ENCODE measurements at places on chromosomes 6 and 20.

GRCh38 chr6:167015302-167015701 is 16.1 kb downstream of the CEP43 start:
- DNase-seq = no peak

- DNase-seq = peak; percentile 7
Measured at GRCh38 chr6:160534050-160534696, 129.9 kb downstream of the LPA start.

GRCh38 chr20:40844332-40844731 is 155.3 kb upstream of the MAFB start:
- no peak for DNase-seq

DNA sequence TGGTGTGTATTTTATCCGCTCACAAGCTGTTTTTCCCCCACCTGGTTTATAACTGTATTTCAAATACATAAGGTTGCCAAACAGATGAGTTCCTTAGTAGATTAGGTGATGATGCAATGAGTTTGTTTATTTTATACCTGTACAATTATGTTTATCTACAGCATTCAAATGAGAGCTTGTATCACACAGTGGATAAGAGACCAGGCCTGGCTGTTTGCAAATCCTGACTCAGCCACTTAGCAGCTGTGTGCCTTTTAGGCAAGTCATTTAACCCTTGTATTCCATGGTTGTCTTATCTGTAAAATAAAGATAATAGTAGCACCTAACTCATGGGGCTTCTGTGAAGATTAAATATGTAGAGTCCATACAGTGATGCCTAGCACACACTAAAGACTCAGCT is 143.7 kb downstream of the MOXD1 start:
- no peak for DNase-seq

DNA sequence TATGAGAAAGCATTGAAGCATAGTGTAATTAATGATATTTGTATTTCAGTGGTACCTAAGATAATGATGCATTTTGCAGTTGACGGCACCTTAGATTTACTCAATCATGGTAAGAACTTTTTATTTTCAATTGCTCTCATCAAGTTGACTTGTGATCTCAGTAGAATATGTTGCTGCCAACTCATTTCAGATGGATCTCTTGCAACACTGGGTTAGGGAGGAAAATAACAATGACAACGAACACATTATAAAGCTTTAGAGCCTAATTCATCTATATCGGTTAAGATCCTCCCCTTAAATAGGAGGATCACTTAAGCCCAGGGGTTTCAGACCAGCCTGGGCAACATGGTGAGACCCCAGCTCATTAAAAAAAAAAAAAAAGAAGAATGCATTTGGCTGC is 18.0 kb upstream of the TBC1D22B start:
- DNase-seq = no peak

Data from stimulated activated CD4-positive, alpha-beta T cell treated with anti-CD3 and anti-CD28 coated beads, Interleukin-15, amount 100 ng/mL, for 1 hour (primary cell).